ENCODE measurements at places on chromosomes 6 and 20. TPM values are rescaled to one million over a fixed set of nuclear protein-coding genes. Genes with fewer than 3 reads are reported as not detected.

The MAD2L1BP gene
- polyA plus RNA-seq = 41.9 TPM

The ADTRP gene
- polyA plus RNA-seq = 86.9 TPM

The OR2H1 gene
- not detected for polyA plus RNA-seq

The LAMA2 gene
- 0.46 TPM for polyA plus RNA-seq

The HLA-DMB gene
- polyA plus RNA-seq = 13.2 TPM

- no peak for DNase-seq
Observed at GRCh38 chr20:5973172-5973571, 22.7 kb downstream of the MCM8 start.

- DNase-seq = no peak
Observed at GRCh38 chr6:1885576-1886011, 275.9 kb downstream of the FOXC1 start.

DNA sequence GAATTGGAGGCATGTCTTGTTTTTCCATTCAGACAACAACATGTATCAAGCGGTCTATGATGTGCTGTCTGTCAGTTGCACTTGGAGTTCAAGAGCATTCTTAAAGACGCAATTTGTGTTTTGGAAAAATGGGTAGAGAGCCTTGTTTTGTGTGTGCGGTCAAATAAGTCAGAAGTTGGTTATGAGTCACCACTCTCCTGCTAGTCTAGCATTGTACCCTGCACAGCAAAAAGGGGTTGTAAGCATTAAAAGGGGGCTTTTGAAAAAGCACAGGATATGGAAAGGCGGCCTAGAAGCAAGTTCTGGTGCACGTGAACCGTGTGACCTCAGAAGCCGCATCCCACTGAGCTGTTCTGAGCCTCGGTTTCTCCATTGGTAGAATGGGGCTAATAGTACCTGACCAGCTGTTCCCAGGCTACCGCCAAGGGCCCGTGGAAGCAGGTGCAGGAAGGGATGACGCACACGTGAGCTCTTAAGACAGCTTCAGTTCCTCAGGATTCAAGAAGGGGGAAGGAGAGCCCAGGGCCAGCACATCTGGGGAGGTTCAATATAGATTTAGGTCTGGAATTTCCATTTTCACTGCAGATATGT lies 61.6 kb upstream of the SNX9 start:
- DNase-seq = no peak

GRCh38 chr6:48764286-48765044 lies 653.5 kb upstream of the PTCHD4 start:
- DNase-seq = no peak

DNA sequence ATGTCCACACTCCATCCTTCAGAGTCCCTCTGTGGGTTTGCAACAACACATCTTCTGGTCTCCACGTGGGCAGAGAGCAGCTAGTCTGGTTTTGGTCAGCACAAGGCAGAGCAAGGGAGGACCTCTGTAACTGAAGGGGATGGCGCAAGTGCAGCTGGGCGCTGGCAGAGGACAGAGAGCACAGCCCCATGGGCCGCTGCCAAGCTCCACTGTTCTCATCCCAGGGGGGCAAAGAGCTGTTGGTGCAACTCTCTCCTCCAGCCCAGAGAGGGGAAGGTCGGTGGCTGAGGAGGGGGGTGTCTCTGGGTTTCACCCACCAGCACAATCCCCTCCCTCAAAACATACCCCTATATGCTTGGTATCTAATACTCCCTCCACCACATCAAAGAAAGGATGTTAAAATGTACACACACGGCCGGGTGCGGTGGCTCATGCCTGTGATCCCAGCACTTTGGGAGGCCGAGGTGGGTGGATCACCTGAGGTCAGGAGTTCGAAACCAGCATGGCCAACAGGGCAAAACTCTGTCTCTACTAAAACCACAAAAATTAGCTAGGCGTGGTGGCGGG lies 9.1 kb downstream of the ATP9A start:
- no peak for DNase-seq

GRCh38 chr6:69973138-69973537 lies 106.8 kb downstream of the COL19A1 start:
- no peak for DNase-seq

DNA sequence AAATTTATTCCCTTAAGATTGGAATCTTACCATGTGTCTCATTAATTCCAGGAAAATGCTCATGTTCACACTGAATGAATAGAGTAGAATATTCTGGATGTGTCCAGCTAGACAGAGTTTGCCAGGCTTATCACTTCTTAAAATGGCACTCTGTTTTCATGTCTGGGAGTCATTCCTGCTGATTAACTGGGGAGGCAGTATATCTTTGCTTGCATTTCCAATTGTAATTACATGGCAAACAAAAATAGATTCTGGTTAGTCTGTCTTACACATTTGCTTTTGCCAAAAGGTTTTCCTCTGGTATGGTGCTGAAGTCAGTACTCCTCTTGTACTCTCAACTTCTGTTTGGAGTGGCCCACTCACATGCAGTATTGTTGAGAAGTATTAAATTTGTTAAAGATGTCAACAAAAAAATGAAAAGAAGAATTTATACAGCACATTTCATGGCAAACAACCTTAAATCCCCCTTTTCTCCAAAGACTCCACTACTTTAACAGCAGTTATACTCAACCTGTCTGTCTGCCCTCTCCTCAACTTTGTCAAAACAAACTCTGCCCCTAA lies 70.2 kb downstream of the TENT5A start:
- no peak for DNase-seq

GRCh38 chr6:75244063-75244584 lies 523 bp upstream of the COX7A2 start:
- DNase-seq = no peak

DNA sequence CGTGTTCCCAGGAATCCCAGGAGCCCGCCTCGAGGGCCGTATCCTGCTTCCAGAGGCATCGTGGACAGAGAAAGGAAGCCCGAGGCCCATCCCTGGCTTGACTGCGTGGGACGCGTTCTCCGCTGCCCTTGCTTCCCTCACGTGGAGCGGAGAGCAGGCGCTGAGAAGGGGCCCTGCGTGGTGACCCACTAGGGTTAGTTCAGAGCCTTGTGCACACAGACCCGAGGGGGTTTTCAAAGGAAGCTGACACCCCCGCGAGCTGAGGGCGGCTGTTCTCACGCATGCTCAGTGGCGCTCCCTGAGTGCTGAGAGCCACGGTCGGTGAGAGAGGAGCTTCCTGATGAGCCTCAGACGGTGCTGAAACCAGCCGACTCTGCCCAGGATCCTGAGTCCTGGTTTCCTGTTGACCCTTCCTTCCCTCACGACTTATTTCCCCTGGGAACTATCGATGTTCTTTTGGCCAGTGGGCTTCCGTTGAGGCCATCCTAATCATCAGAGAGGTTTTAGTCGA lies 28.9 kb upstream of the CCR6 start:
- no peak for DNase-seq

- DNase-seq = no peak
Observed at GRCh38 chr6:84575264-84575663, 189.1 kb downstream of the TBX18 start.

- no peak for DNase-seq
Observed at GRCh38 chr6:37473364-37474095, 26.2 kb downstream of the CCDC167 start.

DNA sequence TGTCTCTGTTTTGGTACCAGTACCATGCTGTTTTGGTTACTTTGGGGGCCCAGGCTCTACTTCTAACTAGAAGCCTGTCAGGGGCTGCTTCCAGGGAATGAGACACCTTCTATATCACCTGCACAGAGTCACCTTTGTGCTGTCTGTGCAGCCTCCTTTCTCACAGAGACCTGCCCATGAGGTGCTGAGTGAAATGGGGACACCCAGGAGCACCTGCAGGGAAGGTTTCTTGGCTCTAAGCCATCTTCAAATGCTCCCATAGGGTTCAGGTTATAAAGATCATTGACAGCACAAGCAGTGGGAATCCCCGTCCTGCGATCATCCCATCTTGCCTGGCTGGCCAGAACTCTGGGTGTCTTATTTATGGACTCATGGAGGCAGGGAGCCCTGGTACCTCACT lies 19.1 kb downstream of the GABRR2 start:
- no peak for DNase-seq

DNA sequence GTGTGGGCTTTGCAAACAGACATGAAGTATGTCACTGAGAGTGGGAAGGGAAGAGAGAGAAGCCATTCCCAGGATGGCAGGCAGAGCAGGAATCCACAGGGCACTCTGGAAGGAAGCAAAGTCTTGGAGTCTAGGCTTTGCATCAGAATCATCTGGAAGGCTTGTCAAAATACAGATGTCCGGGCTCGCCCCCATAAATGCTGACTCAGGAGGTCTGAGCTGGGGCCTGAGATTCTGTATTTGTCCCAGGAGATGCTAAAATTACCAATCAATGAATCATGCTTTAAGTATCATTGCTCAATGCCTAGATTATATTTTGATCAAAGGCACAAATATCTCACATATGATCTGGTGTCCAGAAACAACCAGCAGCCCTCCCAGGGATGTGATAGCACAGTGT lies 46.3 kb upstream of the PTPRT start:
- no peak for DNase-seq

GRCh38 chr6:92109256-92109655 lies 1310.1 kb downstream of the EPHA7 start:
- DNase-seq = no peak

Data from sigmoid colon (tissue), 7 donors.